Left ventricle myocardium superior (tissue), 1 donor: ENCODE measurements at places on chromosomes 6 and 20. TPM values are rescaled to one million over a fixed set of nuclear protein-coding genes. Genes with fewer than 3 reads are reported as not detected.

- no peak for DNase-seq
These were observed 57.5 kb upstream of the SNRPB2 start for GRCh38 chr20:16672299-16672698.

DNA sequence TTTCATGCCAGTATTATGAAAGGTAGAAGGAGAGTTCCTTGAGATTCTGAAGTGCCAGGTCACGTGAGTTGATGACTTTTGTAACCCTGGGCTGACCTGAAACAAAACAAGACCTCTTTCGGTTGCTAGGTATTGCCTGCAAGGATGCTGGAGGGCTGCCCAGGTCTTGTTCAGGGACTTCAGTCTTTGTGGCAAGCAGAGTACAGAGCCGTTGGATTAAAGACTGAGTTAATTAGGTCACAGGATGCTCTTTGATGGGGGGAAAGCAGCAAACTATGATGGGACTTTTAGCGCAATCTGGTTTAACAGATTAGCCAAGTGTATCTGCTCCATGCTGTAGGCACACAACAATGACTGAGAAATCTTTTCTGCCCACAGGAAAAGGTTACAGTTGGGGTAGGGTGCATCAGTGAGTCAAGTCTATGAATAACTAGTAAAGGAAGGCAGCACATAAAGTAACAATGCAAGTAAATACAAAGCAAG, 12.8 kb upstream of the ELOVL5 start:
- DNase-seq = peak; percentile 40

DNA sequence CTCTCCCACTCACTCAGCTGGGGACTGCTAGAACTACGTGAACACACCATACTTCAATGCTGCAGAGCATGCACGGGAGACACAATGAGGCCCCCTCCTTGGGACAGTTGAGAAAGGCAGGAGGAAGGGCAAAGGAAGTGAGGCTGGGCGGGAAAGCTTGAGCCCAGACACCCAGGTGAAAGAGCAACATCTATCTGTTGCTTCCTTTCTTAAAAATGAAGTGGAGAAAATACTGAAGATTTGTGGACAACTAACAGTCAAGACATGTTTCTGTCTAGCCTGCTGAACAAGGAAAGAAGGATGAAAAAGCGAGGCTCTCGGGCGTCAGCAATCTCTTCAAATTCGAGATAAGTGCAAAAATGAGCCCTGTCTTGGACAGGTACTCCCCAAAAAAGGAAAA, 3.0 kb upstream of the NNAT start:
- DNase-seq = no peak

GRCh38 chr6:19269341-19269898, 567.8 kb upstream of the ID4 start:
- no peak for DNase-seq

DNA sequence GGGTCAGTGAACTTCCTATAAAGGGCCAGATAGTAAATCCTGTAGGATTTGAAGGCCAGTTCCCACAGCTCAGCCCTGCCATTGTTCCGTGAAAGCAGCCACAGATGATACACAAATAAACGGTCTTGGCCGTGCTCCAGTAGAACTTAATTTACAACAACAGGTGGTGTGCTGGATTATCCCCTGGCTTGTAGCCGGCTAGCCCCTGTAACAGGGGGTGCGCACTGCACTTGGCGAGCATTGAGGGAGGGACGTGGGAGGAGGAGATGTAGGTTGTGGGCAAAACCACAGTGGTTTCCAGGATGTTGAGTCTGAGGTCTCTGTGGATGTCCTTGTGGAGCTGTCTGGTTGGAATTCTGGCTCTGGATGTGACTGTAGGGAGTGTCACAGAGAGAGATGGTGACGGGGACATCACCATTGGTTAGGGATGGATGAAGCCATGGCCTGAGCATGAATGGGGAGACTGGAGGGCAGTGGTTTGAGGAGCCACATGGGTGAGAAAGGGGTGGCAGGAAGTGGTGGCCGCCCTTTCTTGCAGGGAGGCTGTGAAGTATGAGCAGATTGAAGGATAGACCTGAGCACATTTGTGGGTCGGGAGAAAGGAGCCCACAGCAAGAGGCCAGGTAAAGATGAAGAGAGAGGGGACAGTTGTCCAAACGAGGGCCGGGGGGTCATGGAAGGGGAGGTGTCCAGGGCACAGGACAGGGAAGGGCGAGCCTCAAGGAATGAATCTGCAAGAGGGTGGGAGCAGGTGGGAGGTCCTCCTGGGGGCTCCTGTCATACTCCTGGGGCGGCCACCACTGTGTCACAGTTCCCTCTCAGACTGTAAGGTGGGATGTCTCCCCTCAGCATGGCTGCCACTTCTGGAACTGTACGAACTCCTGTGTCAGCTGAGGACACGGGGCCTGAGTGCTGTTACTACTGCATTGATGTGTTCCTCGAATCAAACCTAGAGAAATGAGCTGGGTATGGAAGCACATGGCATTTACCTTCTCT, 53.6 kb downstream of the CDH26 start:
- DNase-seq = no peak

- no peak for DNase-seq
These were observed 300.0 kb upstream of the MAN1A1 start for GRCh38 chr6:119649531-119649930.

DNA sequence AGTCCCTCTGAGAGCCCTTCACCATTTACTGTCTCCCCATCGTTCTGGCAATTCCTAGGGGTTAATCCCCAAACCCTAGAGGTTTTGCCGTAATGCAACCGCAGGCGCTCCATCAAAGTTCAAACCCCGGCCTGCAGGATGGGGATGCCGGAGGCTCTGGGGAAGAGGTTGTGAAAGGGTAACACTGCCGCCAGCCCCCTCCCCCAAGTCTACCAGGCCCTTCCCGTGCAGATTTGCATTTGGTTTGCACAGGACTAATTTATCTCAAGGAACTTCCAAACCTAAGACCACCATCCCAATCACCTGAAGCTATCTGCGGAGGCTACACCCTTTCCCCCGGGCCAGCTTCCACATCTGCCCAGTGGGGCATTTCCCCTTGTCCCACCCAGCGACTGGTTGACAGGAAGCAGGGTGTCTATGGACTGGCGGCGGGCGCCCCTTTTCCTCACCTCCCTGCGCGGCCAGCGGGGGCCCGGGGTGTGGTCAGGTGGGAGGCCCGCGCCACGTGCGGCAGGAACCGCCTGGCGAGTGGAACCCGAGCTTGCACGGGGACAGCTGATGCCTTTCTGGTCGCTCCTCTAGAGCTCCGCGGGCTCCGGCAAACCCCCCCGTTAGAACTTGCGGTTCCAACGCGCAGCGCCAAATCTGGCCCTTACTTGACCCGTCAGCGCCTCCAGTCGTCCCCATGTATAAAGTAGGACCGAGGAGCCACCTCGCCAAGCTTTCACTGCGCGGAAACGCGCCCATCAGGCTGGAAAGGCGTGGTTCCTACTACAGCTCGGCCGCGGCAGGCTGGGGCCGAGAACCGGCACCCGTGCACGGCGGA, 9.4 kb upstream of the SLC4A11 start:
- peak; percentile 68 for DNase-seq

HCK gene
- total RNA-seq = 4.4 TPM
